ENCODE measurements at places on chromosomes 5 and 9.

GRCh38 chr5:172183881-172184280 lies 4.1 kb downstream of the STK10 start:
- DNase-seq: no peak

DNA sequence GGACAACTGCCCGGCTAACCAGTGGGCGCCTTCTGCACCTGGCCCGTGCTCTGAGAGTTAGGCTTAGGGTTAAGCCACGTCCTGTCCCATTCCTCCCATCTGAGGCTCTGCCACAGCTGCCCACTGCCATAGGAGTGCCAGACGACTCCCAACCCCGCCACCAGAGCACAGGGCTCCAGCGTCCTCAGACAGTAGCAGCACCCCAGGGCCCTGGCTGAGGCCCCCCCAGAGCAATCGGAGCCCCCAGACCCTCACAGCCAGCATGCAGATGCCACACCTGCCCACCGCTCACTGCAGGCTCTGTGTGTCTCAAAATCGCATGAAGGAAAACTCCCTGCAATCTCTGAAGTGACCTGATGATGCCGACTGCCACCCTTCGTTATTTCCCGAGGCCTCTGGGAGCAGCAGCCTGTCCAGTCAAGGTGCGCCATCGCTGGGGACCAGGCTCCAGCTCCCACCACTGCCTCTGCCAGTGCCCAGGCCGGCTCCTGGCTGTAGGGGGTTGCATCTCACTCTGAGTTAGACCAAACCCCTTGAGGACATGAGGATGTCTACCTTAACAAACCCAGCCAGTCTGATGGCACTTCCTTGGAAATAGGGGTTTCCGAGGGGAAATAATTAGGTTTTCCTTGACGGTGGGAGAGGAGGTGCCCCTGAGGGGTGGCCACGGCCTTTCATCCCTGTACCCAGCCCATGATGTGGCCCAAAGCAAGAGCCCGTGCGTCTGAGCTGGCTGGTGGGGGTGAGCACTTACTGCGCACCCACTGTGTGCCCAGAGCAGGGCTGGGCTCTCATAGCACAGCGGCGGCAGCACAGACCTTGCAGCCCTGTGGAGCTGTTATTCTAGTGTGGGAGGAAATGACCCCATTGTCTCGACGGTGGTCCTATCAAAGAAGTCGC lies 58.0 kb upstream of the RNF130 start:
- DNase-seq: no peak

DNA sequence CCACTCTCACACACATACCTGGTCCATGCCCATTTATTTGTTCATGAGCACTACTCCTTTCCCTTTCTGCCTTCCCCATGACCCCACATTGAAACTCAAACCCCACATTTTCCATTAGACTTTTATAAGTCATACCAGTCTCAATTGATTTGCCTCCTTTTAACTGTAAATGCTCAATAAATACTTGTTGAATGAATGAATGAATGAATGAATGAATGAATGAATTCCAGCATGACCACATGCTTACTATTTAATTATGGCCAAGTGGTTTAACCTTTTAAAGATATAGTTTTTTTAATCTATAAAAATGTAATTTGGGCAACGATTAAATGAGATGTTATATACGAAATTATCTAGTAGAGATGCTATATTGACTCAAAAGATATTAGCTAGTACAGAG lies 54.1 kb upstream of the GRAMD2B start:
- DNase-seq: no peak

- peak; percentile 32 for DNase-seq
Observed at GRCh38 chr9:133049043-133049442, 12.7 kb upstream of the CEL start.

- no peak for DNase-seq
Observed at GRCh38 chr5:189486-189885, 1.8 kb upstream of the LRRC14B start.

- no peak for DNase-seq
Observed at GRCh38 chr9:129587487-129588262, 33.2 kb downstream of the C9orf50 start.

GRCh38 chr5:102856389-102856777 lies 101.3 kb downstream of the PAM start:
- no peak for DNase-seq

DNA sequence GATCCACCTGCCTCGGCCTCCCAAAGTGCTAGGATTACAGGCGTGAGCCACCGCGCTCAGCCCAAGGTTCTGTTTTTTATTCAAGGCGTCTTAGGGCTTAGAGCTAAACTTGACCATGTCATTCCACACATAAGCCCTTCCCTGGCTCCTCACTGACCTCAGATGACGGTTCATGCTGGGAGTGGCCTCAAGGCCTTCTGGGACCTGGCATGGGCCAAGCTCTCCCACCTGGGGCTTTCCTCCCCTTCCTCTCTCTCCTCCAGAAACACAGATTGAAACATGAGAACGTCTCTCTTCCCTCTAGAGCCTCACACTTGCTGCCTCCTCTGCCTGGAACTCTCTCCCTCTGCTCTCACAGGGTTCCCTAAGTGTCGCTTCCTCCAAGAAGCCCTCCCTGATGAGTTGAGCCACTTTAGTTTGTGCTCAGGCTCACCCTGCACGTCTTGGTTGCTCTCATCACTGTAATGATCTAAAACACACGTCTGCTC lies 155.6 kb upstream of the IER5L start:
- DNase-seq: no peak

DNA sequence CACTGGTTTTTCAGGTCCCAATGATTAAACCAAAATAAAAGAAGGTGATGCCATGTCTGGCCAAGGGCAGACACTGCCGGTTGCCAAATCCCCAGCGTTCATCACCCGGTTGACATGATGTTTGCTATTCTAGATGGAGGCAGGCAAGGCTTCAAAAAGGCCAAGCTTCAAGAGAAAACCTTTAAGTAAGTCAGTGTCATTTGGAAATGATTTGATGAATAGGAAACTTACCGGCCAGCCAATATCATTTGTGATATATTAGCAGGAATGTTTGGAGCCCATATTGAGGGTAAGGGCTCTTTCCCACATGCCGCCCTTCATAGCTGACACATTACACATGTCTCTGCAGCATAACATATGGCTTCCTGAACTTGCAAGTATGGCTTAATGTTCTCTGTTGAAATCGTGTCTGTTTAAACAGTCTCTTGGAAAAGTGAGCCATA lies 89.5 kb upstream of the TTC23L start:
- no peak for DNase-seq

DNA sequence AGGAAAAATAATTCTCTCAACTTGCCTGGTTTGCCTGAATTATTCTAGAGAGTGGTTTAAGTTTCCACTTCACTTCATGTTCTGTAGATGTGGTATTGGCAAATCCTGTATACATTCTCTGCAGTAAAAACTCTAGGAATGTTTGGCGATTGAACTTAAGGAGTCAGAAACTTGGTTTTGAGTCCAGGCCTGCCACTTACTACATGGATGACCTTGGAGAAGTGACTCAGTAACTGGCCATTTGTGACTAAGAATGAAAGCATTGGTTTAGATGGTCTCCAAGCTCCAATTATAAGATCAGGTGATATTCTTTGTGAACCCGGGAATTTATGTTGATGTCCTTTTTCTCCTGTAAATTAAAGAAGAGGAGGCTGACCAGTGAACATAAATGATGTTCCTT lies 233.8 kb downstream of the GAS1 start:
- DNase-seq: no peak

DNA sequence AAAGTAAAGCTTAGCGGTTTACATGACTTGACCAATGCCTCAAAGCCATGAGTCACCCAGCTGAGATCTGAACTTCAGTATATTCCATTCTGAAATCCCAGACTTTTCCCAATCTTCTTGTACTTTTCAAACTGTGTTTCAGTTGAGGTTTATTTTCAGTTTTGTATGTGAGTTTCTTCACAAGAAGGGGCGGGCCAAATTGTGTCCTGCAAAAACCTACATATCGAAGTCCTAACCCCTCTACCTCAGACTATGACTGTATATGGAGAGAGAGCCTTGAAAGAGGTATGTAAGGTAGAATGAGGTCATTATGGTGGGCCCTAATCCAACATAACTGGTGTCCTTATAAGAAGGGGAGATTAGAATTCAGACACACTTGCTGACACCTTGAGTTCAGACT lies 666 bp upstream of the TLR4 start:
- DNase-seq: no peak

DNA sequence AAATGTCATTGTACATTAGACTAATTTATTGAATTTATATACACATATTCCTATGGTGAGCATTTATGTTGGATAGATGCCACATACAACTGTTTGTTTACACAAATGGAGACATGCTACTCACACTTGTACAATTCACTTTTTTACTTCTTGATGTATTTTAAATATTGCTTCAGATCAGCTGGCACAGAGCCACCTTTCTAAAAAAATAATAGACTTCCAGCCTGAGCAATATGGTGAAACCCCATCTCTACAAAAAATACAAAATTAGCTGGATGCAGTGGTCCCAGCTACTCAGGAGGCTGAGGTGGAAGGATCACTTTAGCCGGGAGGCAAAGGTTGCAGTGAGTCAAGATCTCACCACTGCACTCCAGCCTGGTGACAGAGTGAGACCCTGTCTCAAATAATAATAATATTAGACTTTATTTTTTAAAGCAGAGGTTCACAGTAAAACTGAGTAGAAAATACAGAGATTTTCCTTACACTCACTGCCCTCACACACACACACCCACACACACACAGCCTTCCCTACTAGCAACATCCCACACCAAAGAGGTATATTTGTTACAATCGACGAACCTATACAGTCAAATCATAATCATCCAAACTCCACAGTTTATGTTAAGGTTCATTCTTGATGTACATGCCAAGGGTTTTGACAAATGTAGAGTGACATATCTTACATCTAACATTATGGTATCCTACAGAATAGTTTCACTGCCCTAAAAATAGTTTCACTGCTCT lies 16.5 kb upstream of the ADRB2 start:
- DNase-seq: no peak

DNA sequence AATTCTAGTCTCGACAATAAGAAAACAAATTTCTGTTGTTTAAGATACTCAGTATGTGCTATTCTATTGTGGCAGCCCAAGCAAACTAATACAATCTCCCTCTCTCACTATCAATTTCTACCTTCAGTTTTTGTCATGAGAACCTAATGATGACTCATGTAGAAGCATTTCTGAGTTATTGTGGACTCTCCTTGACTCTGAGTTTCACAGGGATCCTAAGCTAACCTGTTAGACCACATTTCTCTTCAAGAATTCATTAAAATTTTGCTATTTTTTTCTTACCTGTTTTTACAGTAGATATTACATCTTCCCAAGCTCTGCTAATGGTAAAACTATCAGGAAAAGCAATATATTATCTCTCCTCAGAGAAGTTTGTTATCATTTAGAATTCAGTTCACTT lies 599.1 kb upstream of the TYRP1 start:
- no peak for DNase-seq

- DNase-seq: no peak
Observed at GRCh38 chr5:148147415-148147814, 20.9 kb upstream of the SPINK14 start.

DNA sequence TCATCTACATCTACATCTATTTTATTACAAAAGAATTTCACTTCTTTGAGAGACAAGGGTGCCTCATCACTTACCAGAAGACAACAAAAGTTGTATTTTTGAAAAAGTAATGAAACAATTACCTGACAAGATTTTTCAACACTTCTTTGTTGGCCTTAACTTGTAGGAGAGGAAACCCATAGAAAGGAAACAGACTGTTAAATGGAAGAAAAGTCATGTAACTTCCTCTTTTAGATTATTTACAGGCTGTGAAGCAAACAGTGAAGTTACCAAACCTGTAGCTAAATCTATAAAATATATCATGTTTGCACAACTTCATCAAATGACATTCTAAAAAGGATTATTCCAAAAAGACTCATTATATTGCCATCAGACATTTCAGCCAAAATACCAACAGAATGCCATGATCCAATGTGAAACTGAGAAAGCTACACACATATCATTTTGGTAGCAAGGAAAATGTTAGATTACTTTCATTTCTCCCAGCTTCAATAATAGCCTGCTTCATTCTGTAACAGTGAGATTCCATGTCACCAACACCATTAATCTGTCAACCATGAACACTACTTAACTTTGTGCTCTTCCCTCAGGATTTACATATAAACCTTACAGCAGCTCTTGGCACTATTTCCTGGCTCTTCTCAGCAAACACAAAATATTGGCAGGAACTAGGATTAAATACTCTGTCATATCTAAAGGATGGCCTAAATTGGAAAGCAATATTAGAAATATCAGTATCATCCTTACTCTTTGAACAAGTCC lies 122.5 kb downstream of the MCTP1 start:
- DNase-seq: no peak

- DNase-seq: no peak
Observed at GRCh38 chr9:109473329-109473728, 24.8 kb downstream of the PTPN3 start.

DNA sequence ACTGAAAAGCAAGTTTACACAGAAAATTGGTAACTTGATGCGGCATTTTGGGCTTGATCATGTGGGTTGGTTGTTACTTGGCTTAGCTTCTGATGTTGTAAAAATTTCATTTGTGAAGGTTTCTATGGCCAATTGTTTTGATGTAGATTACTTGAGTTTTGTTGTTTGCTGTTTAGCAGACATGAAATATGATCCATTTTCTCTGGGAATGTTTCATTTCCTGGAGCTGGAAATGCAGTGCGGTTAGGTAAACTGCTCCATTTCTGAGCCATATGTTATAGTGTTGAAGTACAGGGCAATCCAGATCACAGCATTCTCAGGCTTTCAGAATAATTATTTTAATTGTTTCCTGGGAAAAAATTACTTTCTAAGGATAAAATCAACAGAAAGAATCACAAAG lies 396.9 kb downstream of the ENC1 start:
- no peak for DNase-seq

- DNase-seq: no peak
Observed at GRCh38 chr5:2201832-2202231, 319.1 kb upstream of the IRX4 start.

GRCh38 chr9:131773911-131774379 lies 34.1 kb upstream of the RAPGEF1 start:
- DNase-seq: peak; percentile 82

DNA sequence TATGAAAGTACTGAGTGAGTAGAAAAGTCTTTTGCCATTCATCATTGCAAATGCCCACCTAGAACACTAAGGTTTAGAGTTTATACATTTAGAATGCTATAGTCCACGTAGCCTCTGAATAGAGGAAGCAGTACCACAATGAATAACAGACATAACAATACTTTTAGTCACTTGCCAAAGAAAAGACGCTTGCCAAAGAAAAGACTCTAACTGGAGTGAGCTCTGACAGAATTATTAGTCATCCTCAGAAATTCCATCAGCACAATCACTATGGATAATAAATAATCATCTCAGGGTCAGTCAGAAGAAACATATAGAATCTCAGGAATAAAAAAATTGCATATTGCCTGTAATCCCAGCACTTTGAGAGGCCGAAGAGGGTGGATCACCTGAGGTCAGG lies 168.5 kb upstream of the TARS1 start:
- DNase-seq: no peak

GRCh38 chr5:55694152-55694830 lies 17.8 kb downstream of the SLC38A9 start:
- DNase-seq: no peak

Data from GM13976 (cell line).